WTC11 (cell line): ENCODE measurements at places on chromosomes 5 and 9. TPM values are rescaled to one million over a fixed set of nuclear protein-coding genes. Genes with fewer than 3 reads are reported as not detected.
A peak's percentile ranks its signal among the peaks of the same experiment; 100 is the strongest.

- no peak for DNase-seq
Measured at GRCh38 chr5:139481580-139482049, 943 bp downstream of the STING1 start.

GRCh38 chr5:113035096-113035495 is 58.5 kb downstream of the DCP2 start:
- DNase-seq, result no peak

DNA sequence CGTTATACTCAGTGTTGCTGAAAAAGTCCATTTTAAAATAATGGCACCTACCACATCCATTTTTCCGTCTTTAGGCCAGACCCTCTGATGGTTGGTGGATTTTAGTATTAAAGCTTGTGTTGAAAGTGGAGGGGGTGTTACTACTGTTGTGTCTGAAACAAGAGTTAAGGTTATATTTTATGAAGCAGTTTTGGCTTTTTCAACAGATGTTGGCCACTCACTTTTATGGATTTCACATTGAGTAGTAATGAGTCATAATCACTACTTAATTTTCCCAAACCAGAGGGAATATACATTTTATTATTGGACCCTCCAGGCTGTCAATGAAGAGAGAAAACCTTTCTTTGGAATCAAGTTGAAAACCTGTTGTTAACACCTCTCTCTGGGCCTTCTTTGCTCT is 88.0 kb downstream of the TRIO start:
- DNase-seq, result no peak

UBLCP1 gene
- total RNA-seq, result 31.0 to 32.2 TPM (median 31.0 TPM) in 3 replicates

INSL6 gene
- total RNA-seq, result not detected in 3 replicates

GRCh38 chr5:110439296-110439695 is 287.2 kb downstream of the TMEM232 start:
- DNase-seq, result no peak

- DNase-seq, result no peak
Measured at GRCh38 chr5:133827830-133828229, 140.6 kb downstream of the C5orf15 start.

CDO1 gene
- 13.2 to 22.7 TPM (median 20.0 TPM) in 3 replicates for total RNA-seq

DNA sequence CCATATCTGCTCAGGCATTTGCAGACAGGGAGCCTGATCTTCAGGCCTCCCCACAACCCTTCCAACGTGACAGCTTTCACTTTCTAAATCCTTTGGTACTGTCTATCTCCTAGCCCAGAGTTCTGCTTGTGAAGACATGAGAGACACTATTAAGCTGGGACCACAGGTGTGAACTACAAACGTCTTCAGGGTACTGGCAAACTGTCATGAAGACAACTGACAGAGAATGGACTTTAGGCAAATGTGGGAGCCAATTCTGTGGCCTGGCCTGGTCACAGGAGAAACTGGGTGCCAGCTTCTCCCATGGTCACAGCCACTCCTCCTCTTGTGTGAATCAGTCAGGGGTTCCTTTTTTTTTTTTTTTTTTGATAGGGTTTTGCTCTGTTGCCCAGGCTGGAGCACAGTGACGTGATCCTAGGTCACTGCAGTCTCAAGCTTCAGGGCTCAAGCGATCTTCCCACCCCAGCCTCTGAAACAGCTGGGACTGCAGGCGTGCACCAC is 10.4 kb downstream of the TRIM14 start:
- DNase-seq, result no peak

ADAMTS19 gene
- total RNA-seq, result 28.0 to 30.5 TPM (median 28.5 TPM) in 3 replicates

- DNase-seq, result no peak
Measured at GRCh38 chr5:33688066-33688465, 203.7 kb downstream of the ADAMTS12 start.

- DNase-seq, result no peak
Measured at GRCh38 chr9:20508242-20508641, 114.1 kb downstream of the MLLT3 start.

PPP1R26 gene
- 36.2 to 44.4 TPM (median 37.4 TPM) in 3 replicates for total RNA-seq

DNA sequence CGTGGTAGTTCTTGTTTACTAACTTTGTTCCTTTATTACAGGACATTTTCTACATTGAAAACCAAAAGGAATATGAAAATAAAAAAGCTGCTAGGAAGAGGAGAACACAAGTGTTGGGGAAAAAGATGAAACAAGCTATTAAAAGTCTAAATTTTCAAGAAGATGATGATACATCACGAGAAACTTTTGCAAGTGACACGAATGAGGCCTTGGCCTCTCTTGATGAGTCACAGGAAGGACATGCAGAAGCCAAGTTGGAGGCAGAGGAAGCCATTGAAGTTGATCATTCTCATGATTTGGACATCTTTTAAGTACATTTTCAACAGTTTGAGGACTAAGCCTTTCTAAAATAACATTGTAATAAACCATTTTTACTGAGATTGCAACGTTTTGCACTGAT is 23.8 kb downstream of the PHAX start:
- no peak for DNase-seq

GRCh38 chr5:147098233-147098790 is 136.5 kb upstream of the STK32A start:
- peak; percentile 49 for DNase-seq
